ENCODE measurements at places on chromosomes 6 and 20. TPM values are rescaled to one million over a fixed set of nuclear protein-coding genes. Genes with fewer than 3 reads are reported as not detected.

GRCh38 chr6:5337573-5337972, 76.3 kb downstream of the FARS2 start:
- no peak for DNase-seq

The ENPP5 gene
- 18.4 TPM for polyA plus RNA-seq

DNA sequence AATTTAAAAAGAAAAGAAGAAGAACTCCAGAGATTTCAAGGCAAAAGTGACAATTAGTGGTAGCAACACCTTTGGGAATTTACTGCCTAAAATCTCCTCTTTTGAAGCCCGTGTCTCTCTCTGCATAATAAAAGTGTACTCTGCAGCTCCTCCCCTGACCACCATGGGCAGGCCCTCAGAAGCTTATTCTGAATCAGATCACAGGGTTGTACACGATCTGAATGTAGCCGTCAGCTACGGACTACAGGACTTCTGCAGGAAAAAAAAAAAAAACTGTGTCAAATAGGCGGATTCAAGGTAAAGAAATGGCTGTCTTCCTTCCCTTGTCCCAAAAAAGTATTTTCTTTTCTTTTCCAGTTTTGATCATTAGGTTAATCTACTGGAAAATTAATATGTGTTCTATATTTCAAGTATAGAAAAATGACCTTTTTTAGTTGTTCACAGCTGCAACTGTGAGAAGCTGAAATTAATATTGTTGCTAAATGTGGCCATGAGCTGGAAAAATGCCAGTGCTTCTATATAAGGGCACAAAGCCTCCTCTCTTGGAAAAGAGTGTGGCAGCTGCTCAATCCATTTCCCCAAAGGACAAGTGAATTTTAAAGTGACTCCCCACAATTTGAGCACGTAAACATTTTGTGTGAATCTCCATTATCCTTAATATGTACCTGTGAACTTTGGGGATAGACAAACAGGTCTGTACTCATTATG, 397.4 kb downstream of the C6orf118 start:
- no peak for DNase-seq

DNA sequence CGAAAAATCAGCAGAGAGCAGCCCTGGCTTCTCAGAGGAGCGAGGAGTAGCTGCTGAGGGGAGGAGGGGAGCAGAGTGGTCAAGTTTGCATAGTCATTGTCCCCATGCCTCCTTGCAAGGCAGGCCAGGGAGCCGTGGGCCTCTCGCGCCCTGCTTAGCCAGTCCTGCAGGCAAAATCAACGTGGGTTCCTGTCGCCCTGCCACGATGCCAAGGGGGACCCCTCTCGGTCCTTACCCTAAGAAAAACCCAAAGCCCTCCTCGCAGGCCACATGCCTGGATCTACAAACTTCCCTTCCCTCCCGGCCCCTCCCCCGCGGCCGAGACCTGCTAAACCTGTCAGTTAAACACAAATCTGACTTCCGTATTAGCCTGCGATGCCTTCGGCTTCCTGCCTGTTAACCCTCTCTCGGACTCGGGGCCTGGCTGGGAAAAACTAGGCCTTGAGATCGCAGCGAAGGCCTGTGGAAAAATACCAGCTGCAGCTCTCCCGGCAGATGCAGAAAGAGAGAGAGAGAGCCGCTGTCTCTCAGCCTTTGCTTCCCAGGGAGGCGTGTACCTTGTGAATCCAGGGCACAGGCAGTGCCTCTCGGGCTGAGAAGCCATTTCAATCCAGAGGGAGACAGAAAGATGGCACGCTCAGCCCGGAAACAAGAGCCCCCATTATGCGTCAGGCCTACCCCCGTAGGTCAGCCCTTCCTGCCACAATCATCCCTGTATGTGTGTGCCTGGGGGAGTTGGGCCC, 968 bp upstream of the ZMYND8 start:
- DNase-seq, result peak; percentile 76

The LAMA4 gene
- polyA plus RNA-seq, result 109 TPM

The LY86 gene
- polyA plus RNA-seq, result 1.3 TPM

The SSTR4 gene
- polyA plus RNA-seq, result not detected

The PPP1R14C gene
- polyA plus RNA-seq, result 23.3 TPM

- no peak for DNase-seq
These were observed 179.3 kb downstream of the BMP7 start for GRCh38 chr20:57087102-57087501.

GRCh38 chr20:43440531-43440930, 17.2 kb upstream of the SRSF6 start:
- no peak for DNase-seq

- DNase-seq, result no peak
These were observed 537 bp downstream of the CSTF1 start for GRCh38 chr20:56392881-56393482.

The C6orf52 gene
- polyA plus RNA-seq, result 2.6 TPM

- no peak for DNase-seq
These were observed 28.4 kb upstream of the KCNK16 start for GRCh38 chr6:39350723-39351505.

GRCh38 chr20:1672728-1673127, 15.1 kb upstream of the SIRPG start:
- DNase-seq, result no peak

- no peak for DNase-seq
These were observed 31.1 kb downstream of the MYB start for GRCh38 chr6:135212020-135212806.

The IP6K3 gene
- 0.96 TPM for polyA plus RNA-seq

DNA sequence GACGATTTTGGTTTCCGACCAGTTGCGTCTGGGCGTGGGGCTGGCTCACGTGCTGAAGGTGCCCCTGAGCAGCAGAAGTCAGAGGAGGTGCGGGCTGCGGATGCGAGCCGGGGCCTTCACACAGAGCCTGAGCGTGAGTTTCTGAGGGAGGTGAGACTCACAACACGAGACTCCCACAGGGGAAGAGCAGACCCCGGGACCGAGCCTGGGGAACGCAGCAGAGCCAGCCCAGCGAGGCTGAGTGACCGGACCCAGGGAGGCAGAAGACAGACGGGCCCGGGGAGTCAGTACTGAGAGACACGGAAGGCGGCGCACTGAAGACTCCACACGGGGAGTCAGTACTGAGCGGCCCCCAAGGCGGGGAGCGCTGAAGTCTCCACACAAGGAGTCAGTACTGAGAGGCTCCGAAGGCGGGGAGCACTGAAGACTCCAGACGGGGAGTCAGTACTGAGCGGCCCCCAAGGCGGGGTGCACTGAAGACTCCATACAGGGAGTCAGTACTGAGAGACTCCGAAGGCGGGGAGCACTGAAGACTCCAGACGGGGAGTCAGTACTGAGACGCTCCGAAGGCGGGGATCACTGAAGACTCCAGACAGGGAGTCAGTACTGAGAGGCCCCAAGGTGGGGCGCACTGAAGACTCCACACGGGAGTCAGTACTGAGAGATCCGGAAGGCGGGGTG, 77.8 kb downstream of the DLL1 start:
- no peak for DNase-seq

- DNase-seq, result no peak
These were observed 246.6 kb downstream of the PHF3 start for GRCh38 chr6:63882208-63882607.

The CRISP2 gene
- 0.10 TPM for polyA plus RNA-seq

The NSFL1C gene
- 102 TPM for polyA plus RNA-seq

GRCh38 chr20:45308117-45308778, at the start of gene MATN4:
Gene MATN4 (minus strand): TSS chr20:45308299. CDS start chr20:45305582, 2,717 bp downstream.
- DNase-seq, result no peak

The RIPOR3 gene
- 7.1 TPM for polyA plus RNA-seq

DNA sequence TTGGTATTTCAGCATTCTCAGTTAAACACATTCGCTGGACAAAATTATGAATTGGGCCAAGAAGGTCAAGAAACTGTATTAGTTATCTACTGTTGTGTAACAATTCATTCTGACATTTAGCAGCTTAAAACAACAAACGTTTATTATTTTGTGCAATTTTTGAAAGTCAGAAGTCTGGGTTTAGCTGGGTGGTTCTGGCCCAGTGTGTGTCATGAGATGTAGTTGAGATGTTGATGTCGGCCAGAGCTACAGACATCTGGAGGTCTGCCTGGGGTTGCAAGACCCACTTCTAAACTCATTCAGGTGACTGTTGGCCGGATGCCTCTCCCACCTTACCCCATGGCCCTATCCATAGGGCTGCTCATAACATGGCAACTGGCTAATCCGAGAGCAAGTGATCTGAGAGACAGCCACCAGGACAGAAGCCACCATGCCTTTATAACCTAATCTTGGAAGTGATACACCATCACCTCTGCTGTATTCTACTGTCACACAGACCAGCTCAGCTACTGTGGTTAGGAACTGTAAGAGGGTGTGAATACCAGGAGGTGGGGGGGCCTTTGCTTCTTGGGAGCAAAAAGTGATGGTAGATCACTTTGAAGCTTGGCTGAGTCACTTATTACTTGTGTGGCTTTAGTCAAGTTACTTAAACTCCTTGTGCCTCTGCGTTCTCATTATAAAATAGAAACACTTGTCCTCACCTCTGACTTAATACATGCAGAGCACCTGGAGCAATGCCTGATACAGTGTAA, 217.0 kb upstream of the MYLIP start:
- no peak for DNase-seq

The ZNF391 gene
- 13.1 TPM for polyA plus RNA-seq

The IL17A gene
- polyA plus RNA-seq, result not detected

The SAMD3 gene
- polyA plus RNA-seq, result 1.1 TPM
